ENCODE measurements at places on chromosomes 16 and 17. TPM values are rescaled to one million over a fixed set of nuclear protein-coding genes. Genes with fewer than 3 reads are reported as not detected.

DNA sequence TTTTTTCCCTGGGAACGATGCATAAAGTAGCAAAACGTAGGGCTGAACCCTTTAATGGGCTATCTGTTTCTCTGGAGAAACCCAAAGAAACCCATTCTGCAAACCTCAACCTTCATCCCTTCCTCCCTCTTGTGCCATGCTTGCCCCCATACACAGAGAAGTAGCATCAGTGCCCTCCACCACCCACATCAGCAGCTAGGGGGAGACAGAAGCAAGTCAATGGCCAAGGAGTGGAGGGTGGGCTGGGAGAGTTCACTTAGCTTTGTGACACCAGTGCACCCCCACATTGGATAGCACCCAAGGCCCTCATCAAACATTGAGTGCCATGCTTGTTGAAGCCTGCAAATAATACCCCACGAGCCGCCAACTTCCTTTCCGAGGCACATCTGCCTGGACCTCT lies 282.4 kb downstream of the ABCC12 start:
- no peaks in the 10 kb centered on the region for H3K4me1 ChIP-seq
- no peaks in the 10 kb centered on the region for H3K27me3 ChIP-seq
- no peak overlapping the region for H3K4me3 ChIP-seq
- H3K36me3 ChIP-seq = no peaks in the 10 kb centered on the region
- no peak overlapping the region for H3K27ac ChIP-seq
- no peak for DNase-seq

GRCh38 chr17:56866496-56866895 lies 32.5 kb downstream of the DGKE start:
- H3K4me1 ChIP-seq = no peaks in the 10 kb centered on the region
- no peak overlapping the region for H3K4me3 ChIP-seq
- H3K27me3 ChIP-seq = no peaks in the 10 kb centered on the region
- no peak overlapping the region for H3K27ac ChIP-seq

CD79B gene
- polyA plus RNA-seq = 2.5 TPM

RDM1 gene
- polyA plus RNA-seq = 0.39 TPM

TMC8 gene
- 3.2 TPM for polyA plus RNA-seq

GNGT2 gene
- 0.75 TPM for polyA plus RNA-seq
